ENCODE measurements at places on chromosomes 7 and 10.

DNA sequence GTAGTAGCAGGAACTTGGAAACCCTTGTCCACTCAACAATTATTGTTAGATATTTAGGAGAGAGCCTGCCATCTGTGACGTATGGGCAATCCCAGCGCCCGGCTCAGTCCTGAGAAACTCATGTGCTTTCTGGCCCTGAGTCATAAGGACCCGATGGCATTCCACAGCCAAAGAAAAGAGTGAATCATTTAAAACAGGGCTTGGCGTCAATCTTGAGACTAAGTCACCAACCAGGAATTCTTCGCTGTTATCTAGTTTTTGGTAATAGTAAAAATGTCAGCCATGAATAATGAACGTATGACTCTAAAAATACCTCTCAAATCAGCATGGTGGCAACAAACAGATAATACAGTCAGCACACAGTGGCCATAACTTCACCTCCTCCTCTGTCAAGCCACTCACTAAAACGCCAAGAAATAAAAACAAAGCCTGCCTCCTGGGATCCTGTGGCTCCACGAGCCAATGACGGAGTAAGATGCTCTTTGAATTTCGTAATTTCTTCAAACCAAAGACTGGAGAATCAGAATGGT, 140.8 kb downstream of the ADAM12 start:
- peak; percentile 82 for DNase-seq

GRCh38 chr10:12588091-12588860, 238.9 kb downstream of the CAMK1D start:
- no peak for DNase-seq

DNA sequence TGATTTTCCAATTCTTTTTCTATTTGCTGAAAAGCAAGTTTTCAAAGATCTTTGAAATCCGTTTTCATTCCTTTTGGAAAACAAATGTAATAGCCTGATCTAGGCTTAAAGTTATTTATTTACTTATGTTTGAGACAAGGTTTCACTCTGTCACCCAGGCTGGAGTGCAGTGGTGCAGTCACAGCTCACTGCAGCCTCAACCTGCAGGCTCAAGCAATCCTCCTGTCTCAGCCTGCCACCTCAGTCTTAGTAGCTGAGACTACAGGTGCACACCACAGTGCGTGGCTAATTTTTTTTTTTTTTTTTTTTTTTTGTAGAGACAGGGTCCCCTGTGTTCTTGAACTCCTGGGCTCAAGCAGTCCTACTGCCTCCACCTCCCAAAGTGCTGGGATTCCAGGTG, 4.6 kb downstream of the ST7 start:
- no peak for DNase-seq

- DNase-seq = peak; percentile 6
These were observed 41.3 kb downstream of the AVL9 start for GRCh38 chr7:32536585-32536984.

GRCh38 chr10:123945325-123945920, 53.8 kb upstream of the CPXM2 start:
- DNase-seq = peak; percentile 5

DNA sequence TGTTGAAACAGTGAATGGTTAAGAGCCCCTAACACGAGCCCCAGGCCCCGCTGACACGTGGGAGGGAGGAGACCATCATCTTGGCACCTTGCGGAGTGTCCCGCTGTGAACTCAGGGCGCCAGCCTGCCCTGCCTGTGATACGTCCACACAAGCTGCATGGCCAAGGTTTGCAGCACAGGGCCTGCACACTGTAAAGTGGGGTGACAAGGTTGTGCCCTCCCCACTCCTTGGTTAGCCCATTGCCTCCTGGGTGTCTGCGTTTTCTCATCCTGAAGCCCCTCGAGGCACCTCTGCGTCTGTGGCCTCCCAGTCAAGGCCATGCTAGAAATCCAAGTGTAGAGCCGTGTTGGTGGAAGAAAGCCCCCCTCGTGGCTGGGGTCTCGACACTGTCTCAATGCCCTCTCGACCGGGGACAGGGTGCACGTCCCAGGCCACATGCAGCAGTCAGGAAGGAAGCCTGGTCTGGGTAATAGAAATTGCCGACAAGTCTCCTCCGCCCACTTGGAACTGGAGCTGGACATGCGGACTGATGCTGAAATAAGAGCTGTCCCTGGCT, 192.1 kb downstream of the DNAJB6 start:
- DNase-seq = no peak

GRCh38 chr7:80533287-80533686, 21.4 kb upstream of the GNAT3 start:
- no peak for DNase-seq

- DNase-seq = no peak
These were observed 124.0 kb downstream of the TRRAP start for GRCh38 chr7:99002148-99002826.

- DNase-seq = no peak
These were observed 35.9 kb downstream of the TSPAN15 start for GRCh38 chr10:69486922-69487730.

DNA sequence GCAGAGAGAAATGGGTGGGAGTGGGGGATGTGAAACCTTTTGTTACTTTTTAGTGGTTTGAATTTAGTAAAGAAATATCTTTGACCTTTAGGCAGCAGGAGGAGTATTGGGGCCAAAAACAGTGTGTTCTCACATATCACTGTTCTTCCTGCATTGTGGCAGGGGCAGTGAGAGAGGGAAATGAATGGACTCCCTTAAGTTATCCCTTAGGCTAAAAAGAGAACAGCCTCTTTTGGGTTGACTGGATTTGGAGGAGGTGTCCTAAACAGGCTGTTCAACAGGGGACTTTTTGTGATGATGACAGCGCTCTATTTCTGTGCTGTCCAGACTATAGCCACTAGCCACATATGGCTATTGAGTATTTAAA, 22.3 kb downstream of the ZNF775 start:
- no peak for DNase-seq

GRCh38 chr7:27124096-27124901, 6.3 kb downstream of the HOXA4 start:
- DNase-seq = no peak

- no peak for DNase-seq
These were observed 115.3 kb downstream of the PTPN20 start for GRCh38 chr10:47026301-47027107.

GRCh38 chr10:19970717-19971116, 154.5 kb downstream of the PLXDC2 start:
- no peak for DNase-seq

DNA sequence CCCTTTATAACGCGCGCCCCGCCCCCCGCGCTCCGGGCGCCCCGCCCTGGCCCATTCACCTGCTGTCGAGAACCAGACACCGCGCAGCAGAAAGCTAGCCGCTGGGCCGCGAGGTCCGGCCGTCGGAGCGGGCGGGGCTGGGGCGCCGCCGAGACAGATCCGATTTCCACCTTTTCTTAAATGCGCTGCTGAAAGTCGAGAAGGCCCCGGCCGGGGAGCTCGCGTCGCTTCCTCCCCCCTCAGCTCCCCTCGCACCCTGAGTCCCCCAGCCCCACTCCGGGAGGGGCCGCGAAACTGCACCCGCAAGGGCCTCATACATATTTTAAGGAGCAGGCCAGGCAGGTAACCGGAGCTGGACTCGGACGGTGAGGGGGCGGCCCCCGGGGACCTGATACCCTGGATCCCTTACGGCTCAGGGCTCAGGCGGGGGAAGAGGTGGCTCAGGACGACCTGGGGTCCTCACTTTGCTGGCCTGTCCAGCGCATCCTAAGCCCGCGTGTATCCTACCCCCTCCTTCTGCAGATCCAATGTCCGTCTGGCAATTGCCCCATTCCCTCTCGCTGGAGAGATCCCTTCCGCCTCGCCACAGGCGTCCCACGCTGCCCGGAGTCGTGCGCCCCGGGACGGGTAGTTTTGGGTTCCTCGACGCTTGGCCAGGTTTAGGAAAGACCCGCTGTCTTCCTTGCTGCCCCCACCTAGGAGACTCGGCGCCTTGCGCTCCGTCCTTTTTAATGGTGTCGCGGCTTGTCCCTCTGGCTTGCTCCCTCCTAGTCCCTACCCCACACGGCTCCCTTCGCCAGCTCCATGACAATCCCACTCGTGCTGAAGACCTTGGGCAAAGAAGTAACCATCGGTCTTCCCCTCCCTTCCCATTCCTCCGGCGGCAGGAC, 170.6 kb downstream of the UBE2H start:
- no peak for DNase-seq

GRCh38 chr10:86598151-86598550, 56.2 kb upstream of the OPN4 start:
- DNase-seq = no peak

DNA sequence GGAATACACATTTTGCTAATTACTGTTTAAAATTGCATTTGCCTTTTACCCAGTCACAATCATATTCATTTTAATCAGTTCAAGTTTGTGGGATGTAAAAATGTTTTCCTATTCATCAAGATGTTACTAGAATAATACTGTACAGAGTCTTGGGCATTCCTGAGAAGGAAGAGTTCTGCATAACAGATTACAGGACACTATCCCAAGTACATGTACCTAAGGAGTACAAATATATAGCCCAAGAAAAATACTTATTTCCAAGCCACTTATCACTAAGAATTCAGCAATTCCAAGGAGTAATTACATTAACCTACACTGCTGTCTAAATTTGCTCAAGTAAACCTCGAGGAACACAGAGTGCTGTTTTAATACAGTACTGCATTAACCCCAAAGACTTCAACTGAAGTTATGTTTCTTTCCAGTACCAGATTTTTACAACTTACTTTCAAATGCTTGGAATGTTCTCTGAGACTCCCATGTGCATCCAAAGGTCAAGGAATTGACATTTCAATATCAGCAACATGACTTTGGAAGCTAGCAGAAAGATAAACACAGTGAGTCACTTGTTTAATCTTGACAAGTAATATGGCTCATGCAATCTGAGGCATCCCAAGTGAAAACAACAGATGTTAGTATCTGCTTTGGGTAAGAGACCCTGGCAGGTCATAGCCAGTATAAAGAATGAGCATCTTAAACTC, 125.4 kb upstream of the BET1 start:
- DNase-seq = peak; percentile 89

- DNase-seq = peak; percentile 55
These were observed 65.2 kb downstream of the COL13A1 start for GRCh38 chr10:69866688-69867461.

GRCh38 chr10:55146032-55146431, 345.0 kb upstream of the PCDH15 start:
- no peak for DNase-seq

- no peak for DNase-seq
These were observed 34.5 kb upstream of the AQP1 start for GRCh38 chr7:30877015-30877769.

DNA sequence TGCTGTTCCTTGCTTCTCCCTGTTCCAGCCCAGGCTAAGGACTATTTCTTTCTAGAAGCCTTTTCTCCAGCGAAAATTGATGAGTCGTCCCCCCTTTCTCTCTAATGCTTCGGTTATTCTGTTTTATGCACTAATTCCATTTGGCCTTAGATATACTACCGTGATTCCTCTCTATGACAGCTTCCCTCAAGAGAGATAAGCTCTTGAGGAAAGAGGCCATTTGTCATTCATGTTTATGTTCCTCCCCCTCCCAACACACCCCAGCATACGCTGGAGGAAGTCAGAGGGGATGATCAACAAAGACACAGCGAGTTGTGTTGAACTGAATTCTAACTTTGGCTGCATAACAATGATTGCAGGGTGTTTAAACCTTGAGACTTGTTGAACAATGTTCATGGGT, 198.8 kb downstream of the BMPER start:
- no peak for DNase-seq
